Chondrocyte (in vitro differentiated cells): ENCODE measurements at places on chromosomes 2 and 18. TPM values are rescaled to one million over a fixed set of nuclear protein-coding genes. Genes with fewer than 3 reads are reported as not detected.

Gene MERTK
- 3.1 to 6.4 TPM (median 3.2 TPM) in 3 replicates for total RNA-seq

GRCh38 chr2:62099050-62099449 is 96.9 kb upstream of the B3GNT2 start:
- DNase-seq: no peak

DNA sequence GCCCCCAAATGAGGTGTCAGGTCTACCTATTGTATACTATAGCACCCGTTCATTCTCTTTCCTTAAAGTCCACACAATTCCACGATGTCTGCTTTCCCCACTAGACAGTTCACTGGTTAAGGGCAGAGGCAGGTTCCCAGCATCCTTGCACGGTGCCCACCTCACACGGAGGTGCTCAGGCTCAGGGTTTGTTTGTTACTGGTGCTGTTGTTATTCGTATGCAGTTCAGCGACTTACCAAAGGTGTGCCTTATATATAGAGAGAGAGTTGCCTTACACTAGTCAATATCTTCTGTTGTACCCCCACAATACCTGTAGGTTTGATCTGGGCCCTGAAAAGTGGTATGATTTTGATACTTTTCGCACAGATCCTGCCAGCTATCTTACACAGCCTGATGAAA is 30.6 kb downstream of the SLC3A1 start:
- DNase-seq: no peak

- no peak for DNase-seq
Measured at GRCh38 chr2:10103179-10103578, 19.4 kb upstream of the RRM2 start.

DNA sequence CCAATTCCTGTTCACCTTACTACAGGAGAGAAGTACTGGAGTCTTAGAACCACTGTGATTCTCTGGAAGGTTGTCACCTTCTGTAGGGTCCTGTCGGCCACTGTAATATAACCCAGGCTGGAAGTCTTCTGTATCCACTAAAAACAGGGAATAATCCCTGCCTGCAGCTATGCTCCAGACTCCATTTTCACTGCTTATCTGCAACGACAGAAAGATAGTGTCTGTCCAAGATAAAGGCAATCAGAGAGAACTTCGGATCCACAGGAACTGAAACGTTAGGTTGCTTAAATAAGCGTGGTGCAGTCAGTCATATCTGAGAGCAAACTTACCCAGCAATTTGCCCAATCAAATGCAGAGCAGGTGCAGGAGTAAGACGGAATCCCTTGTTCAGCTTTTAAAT is 34.2 kb downstream of the ALS2 start:
- DNase-seq: no peak

Gene KRTCAP3
- total RNA-seq: 1.1 to 3.6 TPM (median 1.4 TPM) in 3 replicates

- DNase-seq: no peak
Measured at GRCh38 chr2:240499309-240500301, 58.2 kb downstream of the ANKMY1 start.
